ENCODE measurements at places on chromosomes 7 and 10.

DNA sequence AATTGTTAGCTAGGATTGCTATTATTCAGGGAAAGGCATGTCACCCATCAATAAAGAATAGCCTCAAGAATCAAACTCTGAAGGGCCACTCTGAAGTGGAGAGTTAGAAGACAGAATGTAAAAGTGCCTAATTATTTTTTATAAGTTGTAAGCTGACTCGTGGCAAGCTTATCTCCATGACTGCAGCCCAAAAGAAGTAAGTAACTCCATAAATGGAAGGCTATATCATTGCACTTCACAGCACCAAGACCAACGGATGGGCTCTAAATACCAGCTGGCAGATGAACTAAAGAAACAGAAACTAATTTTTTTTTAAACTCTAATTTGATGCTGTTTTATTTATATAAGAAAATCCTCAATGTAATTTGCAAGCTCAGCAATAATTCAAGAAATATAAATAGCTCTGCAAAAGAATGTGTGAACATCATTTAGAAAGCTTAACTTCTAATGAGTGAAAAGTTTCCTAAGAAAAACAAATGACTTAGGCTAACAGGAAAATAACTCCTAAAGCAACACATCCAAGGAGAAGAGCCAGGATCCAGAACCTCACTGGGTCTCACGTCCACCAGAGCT is 165.5 kb downstream of the SNX13 start:
- no peak for DNase-seq

- DNase-seq = no peak
Observed at GRCh38 chr10:130637089-130637676, 501.0 kb downstream of the GLRX3 start.

DNA sequence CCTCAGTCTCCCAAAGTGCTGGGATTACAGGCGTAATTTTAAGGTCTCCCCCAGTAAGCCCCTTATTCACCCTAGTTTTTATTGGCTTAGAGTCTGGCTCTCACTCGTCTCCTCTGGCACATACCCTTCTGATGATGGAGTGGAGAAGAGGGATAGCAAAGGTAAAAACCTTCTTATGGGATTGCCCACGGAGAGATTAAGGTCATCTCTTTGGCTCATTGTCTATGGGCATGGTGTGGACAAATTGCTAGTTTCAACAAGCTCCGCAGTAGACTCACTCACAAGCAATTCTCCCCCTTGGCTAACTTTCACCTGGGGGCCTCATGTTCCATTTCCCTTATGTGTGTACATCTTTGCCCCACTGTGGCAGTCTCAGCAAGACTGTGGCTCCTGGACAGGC is 22.4 kb upstream of the TSGA13 start:
- DNase-seq = no peak

GRCh38 chr7:156151658-156152057 is 339.4 kb upstream of the SHH start:
- no peak for DNase-seq

- no peak for DNase-seq
Observed at GRCh38 chr10:102455893-102456471, 4.6 kb upstream of the C10orf95 start.

DNA sequence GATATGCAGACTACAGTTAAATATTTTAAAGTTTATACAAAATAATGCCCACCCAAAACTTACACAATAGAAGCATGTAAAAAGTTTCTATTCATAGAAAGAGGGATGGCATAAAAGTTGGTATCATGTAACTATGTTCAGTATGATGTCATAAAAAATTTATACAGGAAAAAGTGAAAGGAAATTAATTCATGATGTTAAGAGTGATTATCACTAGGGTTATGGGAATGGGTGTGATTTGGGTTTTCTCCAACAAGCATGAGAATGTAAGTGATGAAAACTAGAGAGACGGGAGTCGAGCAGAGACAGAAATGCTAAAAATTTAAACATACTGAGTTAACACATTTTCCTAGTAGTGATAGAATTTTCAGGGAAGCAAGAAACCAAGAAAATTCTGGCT is 52.7 kb downstream of the GDI2 start:
- no peak for DNase-seq

GRCh38 chr10:52627279-52627678 is 145.3 kb downstream of the MBL2 start:
- no peak for DNase-seq

- no peak for DNase-seq
Observed at GRCh38 chr10:69446650-69447151, 4.6 kb upstream of the TSPAN15 start.

DNA sequence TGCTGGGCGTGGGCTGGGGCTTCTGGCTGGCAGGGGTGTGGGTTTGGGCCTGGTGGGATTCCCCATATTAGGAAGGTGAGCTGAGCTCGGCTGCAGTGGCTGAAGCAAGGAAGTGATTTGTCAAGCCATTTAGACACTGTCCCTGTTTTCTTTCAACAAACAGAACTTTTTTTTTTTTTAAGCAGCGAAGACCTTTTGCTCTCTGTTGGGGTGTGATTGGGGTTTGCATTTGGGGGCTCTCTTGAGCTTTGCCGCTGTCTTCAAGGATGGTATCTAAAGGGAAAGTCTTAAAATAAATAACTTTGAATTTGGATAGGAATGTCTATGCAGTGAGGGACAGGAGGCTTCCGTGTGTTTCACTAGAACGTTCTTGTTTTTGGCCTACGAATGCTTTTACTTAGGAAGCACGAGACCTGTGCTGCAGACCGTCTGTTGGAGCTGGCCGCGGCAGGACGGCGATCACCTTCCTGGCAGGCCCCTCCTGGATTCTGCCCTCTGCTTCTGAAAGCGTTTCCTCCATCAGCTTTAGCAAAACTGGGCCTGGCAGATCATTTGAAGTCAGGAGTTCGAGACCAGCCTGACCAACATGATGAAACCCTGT is 43.9 kb downstream of the FOXK1 start:
- DNase-seq = no peak

DNA sequence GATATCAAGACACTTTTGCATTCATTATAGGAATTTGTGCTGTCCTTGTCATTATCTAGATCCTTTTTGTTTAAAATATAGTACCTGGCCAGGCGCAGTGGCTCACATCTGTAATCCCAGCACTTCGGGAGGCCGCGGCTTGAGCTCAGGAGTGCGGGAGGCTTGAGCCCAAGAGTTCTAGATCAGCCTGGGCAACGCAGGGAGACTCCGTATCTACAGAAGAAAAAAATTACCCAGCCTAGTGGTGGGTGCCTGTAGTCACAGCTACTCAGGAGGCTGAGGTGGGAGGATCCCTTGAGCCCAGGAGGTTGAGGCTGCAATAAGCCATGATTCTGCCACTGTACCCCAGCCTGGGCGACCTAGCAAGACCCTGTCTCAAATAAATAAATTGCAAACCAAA is 621 bp upstream of the MORN4 start:
- no peak for DNase-seq

GRCh38 chr10:48266528-48266927 is 8.0 kb downstream of the FRMPD2 start:
- DNase-seq = no peak

Measured in T-cell (primary cell).